ENCODE measurements at places on chromosomes 12 and 14.

- no peak for DNase-seq
Measured at GRCh38 chr12:116969615-116970585, 59.1 kb downstream of the FBXW8 start.

GRCh38 chr12:98374007-98374406, 141.4 kb upstream of the TMPO start:
- no peak for DNase-seq

DNA sequence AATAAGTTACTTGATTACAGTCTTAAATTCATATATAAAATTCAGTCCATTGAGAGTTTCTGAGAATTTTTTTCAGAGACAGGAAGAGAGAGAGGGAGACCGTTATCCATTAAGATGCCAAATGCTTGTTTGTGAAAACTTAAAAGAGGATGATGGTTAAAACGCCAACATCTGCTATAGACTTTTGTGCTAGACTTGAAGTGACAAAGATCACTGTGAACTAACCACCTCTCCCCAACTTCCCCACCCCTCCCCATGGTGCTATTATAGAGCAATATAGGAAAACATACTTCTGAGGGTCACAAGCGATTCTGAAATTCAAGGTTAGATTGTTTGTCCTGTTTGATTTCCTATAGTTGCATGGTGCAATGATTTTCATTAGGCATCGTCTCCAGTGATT, 440.8 kb downstream of the RMST start:
- no peak for DNase-seq

GRCh38 chr12:106455111-106455510, 97.6 kb downstream of the POLR3B start:
- no peak for DNase-seq

GRCh38 chr14:74710480-74710879, 2.4 kb downstream of the AREL1 start:
- no peak for DNase-seq

DNA sequence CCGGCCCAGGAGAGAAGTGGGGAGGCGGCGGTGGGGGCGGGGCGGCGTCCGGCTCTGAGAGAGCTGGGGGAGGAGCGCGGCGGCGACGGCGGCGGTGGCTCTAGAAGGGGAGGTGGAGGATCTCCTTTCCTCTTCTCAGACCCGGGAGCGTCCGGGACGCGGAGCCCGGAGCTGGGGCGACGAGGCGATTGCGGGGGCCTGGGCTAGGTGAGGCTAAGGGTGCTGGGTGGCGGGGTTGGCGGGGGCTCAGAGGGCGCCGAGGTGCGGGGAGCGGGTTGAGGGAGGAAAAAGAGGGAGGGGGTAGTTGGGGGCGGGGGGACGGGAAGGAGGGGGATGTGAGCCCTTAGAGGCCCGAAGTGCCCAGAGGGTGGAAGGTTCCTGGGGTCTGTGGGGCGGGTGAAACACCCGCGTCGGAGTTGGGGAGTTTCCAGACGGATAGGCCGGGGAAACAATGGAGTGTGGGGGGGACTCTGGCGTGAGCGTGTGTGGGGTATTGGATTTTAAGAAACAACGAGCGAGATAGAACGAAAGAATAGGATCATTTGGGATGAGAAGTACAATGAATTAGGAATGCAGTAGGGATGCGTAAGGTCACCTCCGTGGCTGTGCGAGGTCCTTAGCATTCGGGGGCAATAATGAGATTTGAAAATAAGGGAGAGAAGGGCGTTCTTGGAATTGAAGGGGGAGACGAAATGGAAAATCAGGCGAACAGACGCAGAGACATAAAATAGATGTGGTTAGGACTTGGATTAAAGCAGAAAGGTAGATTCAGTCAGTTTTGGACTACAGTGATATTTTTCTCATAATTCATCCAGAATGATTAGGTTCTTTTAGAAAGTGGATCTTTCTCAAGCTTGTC, at the start of gene SPATS2:
SPATS2 (plus strand) TSS at position 82 of the 859 bp plus-strand sequence. CDS start 93,551 bp downstream, outside the sequence.
- DNase-seq = peak; percentile 92

Measured in stimulated activated CD4-positive, alpha-beta T cell treated with anti-CD3 and anti-CD28 coated beads, Interleukin-12 subunit alpha, Interleukin-12 subunit beta, amount 100 ng/mL, for 24 hours (primary cell).